ENCODE measurements at places on chromosomes 7 and 10.

GRCh38 chr10:60480865-60481563 lies 91.3 kb upstream of the ANK3 start:
- no peak for DNase-seq

GRCh38 chr10:72162978-72163377 lies 52.8 kb upstream of the ANAPC16 start:
- no peak for DNase-seq

GRCh38 chr10:44339218-44339617 lies 45.7 kb downstream of the CXCL12 start:
- no peak for DNase-seq

GRCh38 chr7:158891922-158892321 lies 35.6 kb downstream of the DYNC2I1 start:
- DNase-seq: no peak

- DNase-seq: no peak
These were observed 172.0 kb downstream of the ZEB1 start for GRCh38 chr10:31490858-31491504.

GRCh38 chr7:80428161-80429054 lies 83.5 kb downstream of the GNAT3 start:
- no peak for DNase-seq

GRCh38 chr7:105664816-105665525 lies 83.7 kb upstream of the EFCAB10 start:
- no peak for DNase-seq

GRCh38 chr10:2989292-2989947 lies 77.9 kb upstream of the PFKP start:
- no peak for DNase-seq

- DNase-seq: no peak
These were observed 29.1 kb downstream of the EZH2 start for GRCh38 chr7:148854983-148855382.

DNA sequence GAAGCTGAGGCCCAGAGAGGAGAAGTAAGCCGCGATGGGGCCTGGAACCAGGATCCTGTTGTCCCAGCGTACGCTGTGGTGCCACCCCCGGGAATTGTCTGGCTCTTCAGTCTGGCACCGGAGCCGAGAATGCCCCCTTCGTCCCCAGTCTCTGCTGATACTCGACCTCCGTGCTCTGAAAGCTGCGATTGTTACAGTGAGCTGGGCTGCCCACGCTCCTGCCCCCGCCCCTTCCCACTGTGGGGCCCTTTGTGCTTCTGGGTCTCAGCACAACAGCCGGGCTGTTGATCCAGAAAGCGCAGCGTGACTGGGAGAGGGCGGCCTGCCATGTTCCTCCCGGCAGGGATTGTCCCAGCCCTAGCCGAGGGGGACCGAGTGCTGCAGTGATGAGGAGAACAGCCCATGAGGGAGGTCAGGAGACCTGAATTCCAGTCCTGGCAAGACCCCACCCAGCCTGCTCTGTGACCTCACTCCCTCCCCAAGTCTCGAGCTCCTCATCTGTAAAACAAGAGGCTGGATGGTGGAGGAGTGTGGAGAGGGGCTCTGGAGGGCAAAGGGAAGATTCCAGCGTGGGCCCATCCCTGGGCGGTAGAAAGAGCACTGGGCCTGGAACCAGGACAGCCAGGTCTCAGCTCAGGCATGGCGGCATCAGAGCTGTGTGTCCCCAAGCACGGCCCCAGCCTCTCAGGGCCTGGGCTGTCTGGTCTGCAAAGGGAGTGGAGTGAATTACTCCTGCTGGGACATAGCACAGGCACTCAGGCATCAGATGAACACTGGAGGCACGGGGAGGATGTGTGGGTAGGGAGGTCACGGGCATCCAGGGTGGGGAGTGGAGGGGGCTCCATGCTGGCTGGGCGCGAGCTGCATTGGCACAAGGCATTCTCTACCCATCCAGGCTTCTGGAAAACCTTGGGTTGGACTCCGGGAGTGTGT lies 43.6 kb downstream of the TSPAN15 start:
- DNase-seq: no peak

DNA sequence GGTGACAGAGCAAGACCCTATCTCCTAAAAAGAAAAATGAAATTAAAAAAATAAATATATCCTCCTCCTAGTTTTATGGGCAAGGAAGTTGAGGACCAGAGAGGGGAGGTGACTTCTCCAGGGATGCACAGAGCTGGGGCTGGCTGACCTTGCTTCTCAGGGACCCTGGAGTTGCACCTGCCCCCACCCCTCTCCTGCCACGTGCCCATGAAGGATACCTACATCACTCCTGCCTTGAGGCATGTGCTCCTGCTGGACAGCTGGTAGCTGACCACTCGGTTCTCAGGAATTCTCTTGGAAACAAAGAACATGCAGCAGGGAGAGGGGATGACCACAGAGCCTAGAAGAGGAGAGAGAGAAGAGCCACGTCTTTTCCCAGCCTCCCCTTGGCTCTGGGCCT lies 522 bp downstream of the CCL24 start:
- DNase-seq: no peak

DNA sequence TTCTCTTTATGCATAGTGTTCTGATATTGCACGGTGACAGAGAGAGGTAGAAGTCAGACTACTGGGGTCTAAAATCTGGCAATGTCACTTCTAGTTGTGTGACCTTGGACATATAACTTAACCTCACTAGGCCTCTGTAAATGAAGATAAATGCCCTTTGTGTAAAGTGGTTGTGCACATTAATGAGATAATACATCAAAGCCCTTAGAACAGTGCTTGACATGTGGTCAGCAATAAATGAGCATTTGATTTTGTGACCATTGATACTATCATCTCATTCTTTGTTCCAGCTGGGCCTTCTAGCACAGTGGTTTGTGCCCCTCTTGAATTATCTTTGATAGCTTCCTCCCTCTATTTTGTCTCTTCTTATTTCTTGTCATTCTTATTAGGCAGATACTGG lies 74.1 kb upstream of the C10orf90 start:
- no peak for DNase-seq

DNA sequence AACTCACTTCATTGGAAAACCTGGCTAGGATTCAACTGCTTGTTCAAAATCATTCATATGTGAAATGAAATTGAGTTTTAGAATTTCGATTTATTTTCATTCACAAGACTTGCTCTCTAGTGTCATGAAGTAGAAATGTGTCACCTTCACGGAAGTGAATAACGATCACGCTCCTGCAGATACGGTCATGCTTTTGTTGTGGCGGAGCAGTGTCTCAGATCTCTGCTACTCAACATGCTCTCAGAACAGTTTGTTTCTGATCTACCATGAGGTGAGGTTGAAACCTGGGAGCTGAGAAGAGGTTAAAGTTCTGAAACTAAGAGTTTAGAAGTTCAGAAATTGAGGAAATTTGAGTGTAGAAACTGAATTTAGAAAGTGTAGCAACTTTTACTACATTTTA lies 13.8 kb upstream of the PITRM1 start:
- DNase-seq: no peak

GRCh38 chr7:4842319-4843064 lies 19.3 kb downstream of the PAPOLB start:
- no peak for DNase-seq

GRCh38 chr7:3094701-3095445 lies 51.2 kb upstream of the CARD11 start:
- no peak for DNase-seq

- no peak for DNase-seq
These were observed 2.2 kb upstream of the MYL10 start for GRCh38 chr7:101631224-101631714.

DNA sequence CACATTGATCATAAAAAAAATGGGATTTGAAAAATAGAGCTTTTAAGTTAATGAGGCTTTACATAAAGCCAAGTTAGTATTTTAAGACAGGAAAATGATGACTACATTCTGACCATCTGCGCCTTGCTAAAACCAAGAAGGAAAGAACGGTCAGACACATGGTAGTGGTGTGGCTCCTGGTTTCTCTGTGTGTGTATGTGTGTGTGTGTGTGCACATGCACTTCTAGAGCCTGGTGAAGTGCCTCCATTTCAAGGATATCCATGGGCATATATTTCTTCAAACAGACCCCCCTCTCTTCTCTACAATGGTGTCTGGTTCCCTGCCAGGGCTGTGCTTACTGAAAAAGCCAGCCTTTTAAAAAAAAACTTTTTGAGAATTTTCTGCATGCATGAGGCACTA lies 80.9 kb downstream of the FRMPD2 start:
- DNase-seq: no peak

- no peak for DNase-seq
These were observed 52.4 kb upstream of the GTF2IRD1 start for GRCh38 chr7:74401137-74401859.

- no peak for DNase-seq
These were observed 7.1 kb downstream of the AHR start for GRCh38 chr7:17305387-17306171.

GRCh38 chr7:2774935-2775334 lies 69.2 kb downstream of the GNA12 start:
- DNase-seq: no peak

GRCh38 chr7:109836016-109836415 lies 1254.9 kb upstream of the LRRN3 start:
- DNase-seq: no peak

DNA sequence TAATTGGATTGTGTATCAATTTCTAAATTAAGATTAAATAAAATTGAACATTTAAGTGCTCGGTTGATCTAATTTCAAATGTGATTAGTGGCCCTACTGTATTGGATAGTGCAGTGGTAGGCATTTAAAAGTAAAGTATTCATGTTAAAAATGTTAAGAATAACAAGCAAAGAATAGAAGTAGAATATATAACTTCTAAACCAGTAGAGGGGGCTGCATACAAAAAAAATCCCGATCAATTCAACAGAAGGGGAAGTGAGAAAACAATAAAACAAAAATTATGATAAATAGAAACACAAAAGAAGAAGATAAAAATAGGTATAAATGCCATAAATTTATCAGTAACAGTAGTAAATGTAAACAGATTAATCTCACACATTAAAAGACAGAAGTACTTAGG lies 24.9 kb upstream of the WDFY4 start:
- DNase-seq: no peak

DNA sequence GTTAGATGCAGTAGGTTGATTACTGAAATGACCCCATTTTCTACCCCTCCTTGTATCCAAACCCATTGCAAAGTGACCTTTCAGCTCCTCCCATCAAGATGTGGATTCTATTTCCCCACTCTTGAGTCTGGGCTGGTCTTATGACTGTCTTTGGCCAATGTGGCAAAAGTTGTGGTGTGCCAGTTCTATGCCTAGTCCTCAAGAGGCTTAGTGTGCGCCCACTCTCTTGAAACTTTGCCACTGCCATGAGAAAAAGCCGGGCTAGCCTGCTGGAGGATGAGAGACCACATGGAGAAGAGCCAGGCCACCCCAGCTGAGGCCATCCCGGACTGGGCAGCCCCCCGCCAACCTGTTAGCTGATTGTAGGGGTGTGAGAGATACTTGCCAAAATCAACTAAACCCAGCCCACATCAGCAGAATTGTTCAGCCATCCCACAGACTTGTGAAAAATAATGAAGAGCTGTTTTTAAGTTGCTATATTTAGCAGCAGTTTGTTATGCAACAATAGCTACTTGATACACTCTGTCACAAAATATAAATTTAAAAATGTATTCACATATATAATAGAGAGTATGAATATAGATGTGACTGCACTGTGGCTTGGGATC lies 131.0 kb upstream of the PALS2 start:
- DNase-seq: no peak
